CD4-positive, alpha-beta memory T cell (primary cell): ENCODE measurements at places on chromosomes 11 and 22.

DNA sequence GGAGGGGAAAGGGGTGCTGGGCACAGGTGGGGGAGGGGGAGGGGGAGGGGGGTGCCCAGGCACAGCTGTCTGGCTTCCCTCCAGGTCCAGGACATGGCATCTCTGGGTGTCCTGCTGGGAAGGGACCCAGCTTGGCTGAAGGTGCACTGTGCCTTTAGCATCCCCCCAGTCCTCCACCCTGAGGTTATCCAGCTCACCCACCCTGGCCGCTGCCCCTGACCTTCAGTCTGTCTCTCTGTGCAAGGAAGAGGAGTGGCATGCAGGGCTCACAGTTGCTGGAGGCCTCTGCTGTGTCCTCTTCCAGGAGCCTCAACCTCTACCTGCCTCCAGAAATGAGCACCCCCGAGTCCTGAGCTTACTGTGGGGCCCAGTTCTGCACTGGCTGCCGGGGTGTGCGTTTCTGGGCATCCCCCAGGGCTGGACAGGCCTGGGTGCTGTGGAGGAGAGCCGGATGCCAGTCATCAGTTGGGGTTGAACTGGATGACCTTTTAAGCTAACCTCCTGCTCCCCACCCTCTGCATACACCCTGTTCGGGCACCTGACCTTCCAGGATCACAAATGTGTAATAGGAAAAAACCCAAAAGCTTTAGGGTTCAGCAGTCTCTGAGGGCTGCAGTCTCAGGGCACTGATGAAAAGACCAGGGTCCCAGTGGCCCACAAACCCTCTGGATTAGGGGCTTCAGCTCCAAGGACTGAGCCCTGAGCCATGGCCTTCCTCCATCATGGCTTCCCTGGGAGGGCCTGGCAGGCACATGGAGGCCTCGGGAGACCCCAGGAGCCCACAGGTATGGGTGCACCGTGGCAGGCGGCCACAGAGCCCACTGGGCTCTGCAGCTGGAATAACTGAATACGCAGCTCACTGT, 9.6 kb upstream of the CTSD start:
- DNase-seq = no peak

GRCh38 chr11:76765863-76766350, 17.2 kb upstream of the TSKU start:
- DNase-seq = no peak

DNA sequence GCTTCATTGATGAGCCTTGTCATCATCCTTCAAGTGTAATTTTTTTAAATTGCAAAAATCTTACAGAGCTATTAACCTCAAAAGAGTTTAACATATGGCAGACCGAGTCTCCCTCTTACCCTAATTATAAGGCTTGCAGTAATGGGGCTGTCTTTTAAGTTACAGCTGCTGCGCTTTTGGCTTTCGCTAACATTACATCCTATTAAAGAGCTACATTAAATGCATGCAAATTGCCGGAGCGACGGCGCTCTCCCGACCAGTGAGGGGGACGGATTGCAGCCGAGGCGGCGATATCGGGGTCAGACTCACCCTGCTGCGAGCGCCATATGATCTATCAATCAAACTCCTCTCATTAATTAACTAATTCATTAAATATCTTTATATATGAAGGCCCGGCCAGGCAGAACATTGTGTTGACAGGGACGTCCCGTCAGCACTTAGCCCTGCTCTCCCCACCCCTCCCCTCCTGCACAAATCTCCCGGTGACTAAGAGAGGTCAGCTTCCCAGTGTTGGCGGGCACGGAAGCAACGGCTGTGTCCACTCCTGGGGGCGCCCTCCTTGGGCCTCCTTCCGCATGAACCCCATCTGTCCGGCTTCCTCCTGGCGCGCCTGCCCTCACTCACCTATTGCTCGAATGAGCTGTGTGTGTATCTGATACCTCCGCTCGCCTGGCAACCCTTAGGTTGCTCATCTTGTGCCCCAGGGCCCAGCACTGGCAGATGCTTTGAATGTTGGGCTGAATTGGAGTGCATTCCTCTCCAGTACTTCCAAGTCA, 156.0 kb upstream of the CADM1 start:
- no peak for DNase-seq

DNA sequence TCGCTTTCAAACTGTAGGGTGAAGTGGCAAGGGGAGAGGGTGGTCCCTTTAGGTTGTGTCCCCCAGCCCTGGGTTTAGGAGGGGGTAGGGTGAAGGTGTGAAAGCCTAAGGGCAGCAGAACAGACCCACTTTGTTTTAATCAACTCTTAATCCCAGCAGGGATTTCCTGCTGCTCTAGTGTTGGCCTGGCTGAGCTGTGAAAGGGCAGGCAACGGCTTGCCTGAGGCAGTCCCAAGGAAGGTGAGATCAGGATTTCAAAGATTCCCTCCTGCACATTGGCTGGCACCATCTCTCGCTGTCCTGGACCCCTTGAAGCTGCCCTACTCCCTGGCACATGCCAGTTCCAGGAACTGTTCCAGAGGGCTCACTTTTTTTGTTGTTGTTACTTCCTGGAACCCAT, 221.3 kb downstream of the INSC start:
- no peak for DNase-seq

DNA sequence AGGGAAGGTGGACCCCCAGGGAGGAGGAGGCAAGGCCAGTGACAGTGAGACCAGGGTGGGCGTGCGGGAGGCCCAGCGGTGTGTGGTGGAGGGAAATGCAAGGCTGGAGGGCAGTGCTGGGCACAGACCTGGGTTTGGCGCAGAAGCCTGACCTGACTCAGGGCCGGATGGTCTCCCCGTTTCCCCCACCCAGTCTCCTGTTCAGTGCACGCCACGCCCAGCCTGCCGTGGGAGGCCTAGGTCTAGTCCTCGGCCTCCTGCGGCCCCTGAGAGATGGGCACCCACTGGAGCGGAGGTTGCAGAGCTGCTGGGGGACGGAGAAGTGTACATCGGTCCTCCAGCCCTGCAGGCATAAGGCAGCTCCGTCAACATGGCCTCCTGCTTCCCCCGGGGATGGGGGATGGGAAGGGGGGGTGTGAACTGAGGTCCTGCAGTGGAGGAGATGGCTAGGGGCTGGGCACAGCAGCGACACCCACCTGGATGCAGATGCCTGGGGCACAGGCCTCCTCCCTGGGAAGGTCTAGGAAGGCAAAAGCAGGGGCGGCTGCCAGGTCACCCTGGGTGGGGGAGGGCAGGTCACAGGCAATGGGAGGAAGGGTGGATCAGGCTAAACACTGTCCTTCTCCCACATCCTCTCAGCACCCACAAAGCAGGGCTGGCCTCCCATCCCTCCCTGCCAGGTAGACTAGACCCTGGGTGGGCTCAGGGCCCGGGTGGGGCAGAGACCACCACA, 15.9 kb downstream of the IL17REL start:
- no peak for DNase-seq

- no peak for DNase-seq
These were observed 227.4 kb upstream of the FAT3 start for GRCh38 chr11:91997226-91997625.
